ENCODE measurements at places on chromosomes 3 and 15.
A peak's percentile ranks its signal among the peaks of the same experiment; 100 is the strongest.

DNA sequence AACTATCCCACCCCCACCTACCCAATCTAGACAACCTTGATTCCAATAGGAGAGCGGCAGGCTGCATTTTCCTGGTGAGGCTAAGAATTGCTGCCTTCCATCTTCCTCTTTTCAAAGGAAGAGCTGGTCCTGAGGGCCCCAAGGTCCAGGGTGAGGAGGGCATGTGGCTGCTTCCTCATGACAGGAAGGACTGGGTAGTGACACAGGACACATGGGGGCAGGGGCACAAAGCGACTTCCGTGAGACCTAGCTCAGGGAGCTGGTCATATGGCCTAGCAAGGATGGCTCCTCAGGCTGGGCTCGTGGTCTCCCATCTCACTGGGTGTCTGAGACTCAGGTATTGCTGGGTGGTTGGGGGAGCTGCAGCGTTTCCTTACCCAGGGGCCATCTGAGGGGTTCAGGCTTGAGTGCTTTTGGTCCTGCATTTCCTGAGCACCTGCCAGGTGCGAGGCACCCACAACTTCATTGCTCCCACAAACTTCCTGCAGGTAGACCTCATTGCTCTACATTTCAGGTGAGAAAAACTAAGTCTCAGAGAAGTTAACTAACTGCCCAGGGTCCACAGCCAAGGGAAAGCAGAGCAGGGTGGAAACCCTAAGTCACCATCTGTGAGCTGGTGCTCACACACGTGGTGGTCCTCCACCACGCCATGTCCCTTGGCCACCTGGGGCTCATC lies 160.0 kb upstream of the TLE3 start:
- DNase-seq: no peak

- DNase-seq: peak; percentile 84
Measured at GRCh38 chr3:138078901-138079344, 36.5 kb downstream of the DZIP1L start.

DNA sequence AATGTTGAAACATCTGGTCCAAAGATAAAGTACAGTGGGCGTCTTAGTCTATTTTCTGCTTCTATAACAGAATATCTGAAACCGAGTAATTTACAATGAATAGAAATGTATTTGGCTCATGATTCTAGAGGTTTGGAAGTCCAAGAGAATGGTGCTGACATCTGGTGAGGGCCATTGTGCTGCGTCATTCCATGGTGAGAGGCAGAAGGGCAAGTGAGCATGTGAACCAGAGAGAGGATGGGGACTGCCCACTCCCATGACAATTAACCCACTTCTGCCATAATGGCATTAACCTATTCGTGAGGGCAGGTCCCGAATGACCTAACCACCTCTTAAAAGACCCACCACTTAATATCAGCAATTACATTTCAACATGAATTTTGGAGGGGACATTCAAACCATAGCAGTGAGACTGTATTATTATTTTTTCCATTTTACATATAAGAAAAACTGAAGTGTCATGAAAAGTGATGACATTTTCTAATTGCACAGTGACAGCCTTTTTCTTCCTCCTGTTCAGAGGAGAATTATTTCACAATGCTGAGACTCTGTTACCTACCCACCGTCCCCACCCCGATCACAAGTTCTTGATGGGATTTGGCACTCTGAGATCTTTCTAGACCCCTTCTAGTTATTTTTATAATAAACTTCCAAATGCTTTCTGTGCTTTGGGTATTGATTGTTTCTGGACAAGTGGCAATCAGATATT lies 238.8 kb downstream of the RPLP1 start:
- no peak for DNase-seq

DNA sequence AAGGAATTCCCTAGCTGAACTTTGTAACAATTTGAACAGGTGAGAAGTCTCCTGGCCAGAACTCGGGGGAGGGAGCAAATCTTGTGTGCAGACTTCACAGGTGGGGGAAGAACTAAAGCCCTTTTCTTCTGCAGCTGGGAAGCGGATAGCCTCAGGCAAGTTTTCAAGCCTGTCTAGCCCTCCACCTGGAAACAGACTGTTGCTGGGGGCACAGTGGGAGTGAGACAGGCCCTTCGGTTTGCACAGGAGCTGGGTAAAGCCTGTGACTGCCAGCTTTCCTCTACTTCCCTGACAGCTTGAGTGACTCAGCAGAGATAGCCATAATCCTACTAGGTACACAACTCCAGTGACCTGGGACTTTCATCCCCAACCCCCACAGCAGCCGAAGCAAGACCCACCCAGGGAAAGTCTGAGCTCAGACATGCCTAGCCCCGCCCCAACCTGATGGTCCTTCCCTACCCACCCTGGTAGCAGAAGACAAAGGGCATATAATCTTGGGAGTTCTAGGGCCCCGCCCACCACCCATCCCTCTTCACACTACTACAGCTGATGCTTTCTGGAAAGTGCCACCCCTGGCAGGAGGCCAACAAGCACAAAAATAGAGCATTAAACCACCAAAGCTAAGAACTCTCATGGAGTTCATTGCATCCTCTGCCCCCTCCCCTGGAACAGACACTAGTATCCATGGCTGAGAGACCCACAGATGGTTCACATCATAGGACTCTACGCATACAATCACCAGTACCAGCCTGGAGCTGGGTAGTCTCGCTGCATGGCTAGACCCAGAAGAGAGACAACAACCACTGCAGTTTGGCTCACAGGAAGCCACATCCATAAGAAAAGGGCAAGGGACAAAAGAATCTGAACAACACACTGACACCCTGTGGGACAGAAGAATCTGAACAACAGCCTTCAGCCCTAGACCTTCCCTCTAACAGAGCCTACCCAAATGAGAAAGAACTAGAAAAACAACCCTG lies 479.0 kb downstream of the RAP2B start:
- no peak for DNase-seq

- DNase-seq: no peak
Measured at GRCh38 chr15:63626955-63627354, 29.8 kb downstream of the FBXL22 start.

GRCh38 chr15:73926219-73927002 lies at the start of gene LOXL1:
LOXL1 (plus strand) TSS chr15:73926462; CDS start chr15:73926784, 322 bp downstream.
- peak; percentile 94 for DNase-seq

DNA sequence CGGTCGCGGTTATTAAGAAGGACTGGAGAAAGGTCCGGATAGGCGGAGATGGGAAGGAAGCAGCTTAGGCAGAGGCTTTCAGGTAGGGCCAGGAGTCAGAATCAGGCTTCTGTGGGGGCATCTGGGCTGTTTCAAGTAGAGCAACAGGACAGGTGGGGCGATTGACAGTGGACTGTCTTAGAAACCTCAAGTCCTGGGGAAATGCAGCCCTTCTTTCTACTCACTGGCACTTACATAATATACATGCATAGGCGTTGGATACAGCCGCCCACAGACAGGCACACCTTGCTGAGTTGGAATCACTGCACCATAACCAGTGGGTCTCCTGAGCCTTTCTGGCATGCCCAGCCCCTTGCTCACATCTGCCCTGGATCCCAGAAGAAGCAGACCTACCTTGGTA lies 730 bp downstream of the MYD88 start:
- no peak for DNase-seq

GRCh38 chr3:187678726-187679268 lies 8.6 kb upstream of the SST start:
- DNase-seq: peak; percentile 66

GRCh38 chr3:127150513-127151250 lies 42.2 kb upstream of the PRR23E start:
- DNase-seq: no peak

DNA sequence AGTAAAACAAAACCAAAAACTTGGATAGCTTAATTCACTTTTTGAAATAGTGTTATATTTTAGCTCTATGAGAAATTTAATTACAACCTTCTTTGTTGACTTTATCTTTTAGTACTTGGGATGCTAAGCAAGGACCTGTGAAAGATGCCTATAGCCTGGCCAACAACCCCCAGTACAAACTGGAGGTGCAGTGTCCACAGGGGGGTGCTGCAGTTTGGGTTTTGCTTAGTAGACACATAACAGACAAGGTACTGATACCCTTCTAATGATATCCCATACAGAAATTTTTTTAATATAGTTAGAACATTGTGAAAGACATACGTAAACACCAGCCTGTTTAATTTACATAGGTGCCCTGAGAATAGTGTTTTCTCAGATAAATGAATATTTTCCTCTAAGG lies 35.3 kb downstream of the CAPN7 start:
- no peak for DNase-seq

- DNase-seq: no peak
Measured at GRCh38 chr3:5061218-5061569, 60.9 kb upstream of the ARL8B start.

DNA sequence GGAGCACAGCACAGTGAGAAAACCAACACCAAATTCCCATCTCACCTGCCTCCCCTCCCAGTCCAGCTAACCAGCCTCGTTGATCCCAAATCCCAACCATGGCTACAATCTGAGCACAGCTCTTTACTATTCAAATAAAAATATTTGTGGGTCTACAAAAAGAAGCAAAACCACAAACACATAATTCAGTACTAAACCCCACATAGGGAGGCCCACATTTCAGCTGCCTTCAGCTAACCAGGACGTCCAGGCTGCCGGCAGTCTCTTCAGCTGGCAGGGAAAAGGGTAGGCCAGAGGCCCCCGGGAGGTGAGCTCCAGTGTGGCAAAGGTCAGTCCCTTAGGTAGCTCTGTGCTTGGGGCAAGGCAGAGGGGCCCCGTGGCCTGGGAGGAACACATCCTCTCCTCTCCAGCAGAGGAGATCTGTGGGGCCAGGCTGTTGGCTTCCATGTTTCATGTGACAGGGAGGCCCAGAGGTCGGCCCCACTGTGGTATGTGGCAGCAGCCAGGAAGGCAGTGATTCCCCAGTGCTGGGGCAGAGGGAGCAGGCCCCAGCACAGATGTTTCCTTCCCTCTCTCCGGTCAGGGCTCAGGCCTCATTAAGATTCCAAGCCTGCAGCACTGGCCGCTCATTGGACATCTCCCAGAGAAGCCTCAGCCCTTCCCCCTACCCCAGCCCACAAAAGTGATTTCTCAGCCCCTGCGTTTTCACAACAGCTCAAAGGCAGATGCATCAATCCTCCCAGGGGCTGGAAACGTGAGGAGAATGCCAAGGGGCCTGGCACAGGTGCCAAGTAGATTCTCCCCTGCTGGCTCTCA lies 381.4 kb downstream of the NTRK3 start:
- no peak for DNase-seq

GRCh38 chr15:83380059-83380458 lies 67.1 kb upstream of the SH3GL3 start:
- peak; percentile 43 for DNase-seq

Data from AG08396 (cell line).